ENCODE measurements at places on chromosomes 12 and 14.

- no peak for DNase-seq
These were observed 141.1 kb downstream of the NDUFA12 start for GRCh38 chr12:94862421-94862820.

GRCh38 chr12:79486154-79486553, 204.6 kb downstream of the PAWR start:
- DNase-seq = no peak

DNA sequence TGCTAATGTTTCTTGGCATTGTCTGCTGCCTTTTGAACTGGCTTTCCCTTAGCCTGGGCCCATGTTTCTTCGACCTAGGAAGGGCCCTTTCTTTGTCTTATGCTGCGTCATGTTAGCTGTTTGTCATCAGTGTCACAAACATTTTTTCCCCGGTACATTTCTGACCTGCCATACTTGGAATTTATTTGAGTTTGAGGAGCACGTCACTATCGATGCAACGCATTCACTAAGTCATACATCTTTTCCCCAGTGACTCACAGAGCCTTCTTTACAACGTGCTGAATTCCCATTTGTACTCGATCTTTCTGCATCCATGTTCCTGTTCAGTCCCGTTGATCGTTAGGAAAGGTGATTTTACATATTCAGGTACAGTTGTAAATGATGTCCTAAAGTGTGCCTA, 56.2 kb upstream of the MMP17 start:
- DNase-seq = no peak

- DNase-seq = no peak
These were observed 942 bp downstream of the ZC2HC1C start for GRCh38 chr14:75070383-75070782.

- no peak for DNase-seq
These were observed 6.8 kb downstream of the ALDH1L2 start for GRCh38 chr12:105077435-105077834.

GRCh38 chr12:109462868-109463692, 14.0 kb downstream of the KCTD10 start:
- DNase-seq = peak; percentile 78

All from lower lobe of right lung (tissue), 2 donors.